Liver (tissue), 10 donors: ENCODE measurements at places on chromosomes 1 and 21. TPM values are rescaled to one million over a fixed set of nuclear protein-coding genes. Genes with fewer than 3 reads are reported as not detected.

CYP4A11 gene
- total RNA-seq: 190 TPM

GRCh38 chr1:19068639-19069276 lies 112.3 kb upstream of the IFFO2 start:
- DNase-seq: no peak
- H3K27ac ChIP-seq: peak overlapping the region; percentile 82
- H3K4me3 ChIP-seq: no peak overlapping the region
- no peaks in the 10 kb centered on the region for H3K36me3 ChIP-seq

- no peak overlapping the region for H3K4me3 ChIP-seq
- H3K27me3 ChIP-seq: no peaks in the 10 kb centered on the region
- H3K4me1 ChIP-seq: no peaks in the 10 kb centered on the region
- no peak overlapping the region for H3K27ac ChIP-seq
- DNase-seq: no peak
- H3K36me3 ChIP-seq: no peaks in the 10 kb centered on the region
Observed at GRCh38 chr21:35091496-35091895, 42.4 kb upstream of the RUNX1 start.

- peaks cover 9% of the 10 kb centered on the region for H3K4me1 ChIP-seq
- peaks cover 5% of the 10 kb centered on the region for H3K36me3 ChIP-seq
- DNase-seq: no peak
- H3K27ac ChIP-seq: no peak overlapping the region
- no peak overlapping the region for H3K4me3 ChIP-seq
Observed at GRCh38 chr1:19345391-19345790, 33.3 kb downstream of the SLC66A1 start.
